Colonic mucosa (tissue), 4 donors: ENCODE measurements at places on chromosomes 1 and 21. TPM values are rescaled to one million over a fixed set of nuclear protein-coding genes. Genes with fewer than 3 reads are reported as not detected.

GUCA2B gene
- 27.7 TPM for total RNA-seq

- H3K4me3 ChIP-seq: no peak overlapping the region
- DNase-seq: no peak
- H3K27me3 ChIP-seq: no peaks in the 10 kb centered on the region
- peak overlapping the region; percentile 38 for H3K27ac ChIP-seq
Observed at GRCh38 chr1:86389307-86389706, 6.8 kb downstream of the ODF2L start.

DNA sequence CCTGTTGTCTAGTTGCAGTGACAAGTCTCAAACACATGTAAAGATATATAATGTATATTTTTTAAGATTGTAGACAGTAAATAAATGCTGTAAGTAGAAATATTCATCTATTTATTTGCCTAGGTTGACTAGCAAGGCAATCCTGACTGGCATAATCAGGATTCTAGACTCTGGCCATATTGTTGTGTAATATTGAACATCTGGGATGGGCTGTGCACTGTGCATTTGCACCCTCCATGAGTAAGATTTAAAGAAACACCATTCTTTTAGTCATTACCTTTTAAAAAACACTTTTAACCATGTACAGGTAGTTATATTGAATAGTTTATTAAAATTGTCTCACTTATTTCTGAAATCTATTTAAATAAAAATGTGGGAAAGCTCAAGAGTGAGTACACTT, 32.4 kb downstream of the RASAL2 start:
- no peaks in the 10 kb centered on the region for H3K4me1 ChIP-seq
- no peak for DNase-seq
- H3K27me3 ChIP-seq: no peaks in the 10 kb centered on the region
- no peaks in the 10 kb centered on the region for H3K36me3 ChIP-seq
- H3K27ac ChIP-seq: no peak overlapping the region
- H3K4me3 ChIP-seq: no peak overlapping the region

DNA sequence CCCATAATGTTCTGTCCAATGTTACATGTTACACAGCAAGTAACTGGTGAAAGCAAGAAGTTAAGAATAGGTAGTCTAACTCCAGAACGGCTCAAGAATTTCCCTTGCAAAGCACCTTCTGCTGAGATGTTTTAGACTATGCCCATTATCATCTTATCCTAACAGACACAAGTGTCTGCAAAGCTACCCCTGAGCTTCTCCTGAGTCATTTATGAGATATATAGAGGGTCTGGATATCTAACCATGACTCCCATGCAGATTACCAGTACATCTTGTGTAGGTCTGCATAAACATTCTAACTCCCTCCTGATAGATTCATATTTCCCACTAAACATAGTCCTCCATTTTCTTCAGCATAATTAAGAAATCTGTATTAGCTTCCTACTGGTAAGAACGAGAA, 171.7 kb downstream of the COQ8A start:
- DNase-seq: no peak
- H3K27ac ChIP-seq: no peak overlapping the region
- H3K4me1 ChIP-seq: no peaks in the 10 kb centered on the region
- no peaks in the 10 kb centered on the region for H3K27me3 ChIP-seq
